Urinary bladder (tissue), 4 donors: ENCODE measurements at places on chromosomes 6 and 20. TPM values are rescaled to one million over a fixed set of nuclear protein-coding genes. Genes with fewer than 3 reads are reported as not detected.

DNA sequence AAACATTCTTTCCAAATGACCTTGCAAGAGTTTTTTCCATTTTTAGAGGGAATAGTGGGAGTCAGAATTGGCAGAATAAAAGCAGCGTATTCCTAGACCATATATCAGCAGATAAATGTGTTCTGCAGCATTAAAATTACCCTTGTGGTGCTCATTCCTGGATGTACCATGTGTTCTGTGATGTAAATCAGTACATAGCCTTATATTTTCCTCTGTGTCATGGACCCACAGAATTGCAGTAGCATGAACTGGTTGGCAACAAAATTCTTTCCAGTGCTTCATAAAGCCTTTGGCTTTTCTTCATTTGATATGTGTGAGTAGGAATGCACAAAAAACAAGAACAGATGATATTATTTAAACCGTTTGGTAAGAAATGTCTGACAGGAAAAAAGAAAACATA, 32.5 kb downstream of the ANKEF1 start:
- DNase-seq: no peak

DNA sequence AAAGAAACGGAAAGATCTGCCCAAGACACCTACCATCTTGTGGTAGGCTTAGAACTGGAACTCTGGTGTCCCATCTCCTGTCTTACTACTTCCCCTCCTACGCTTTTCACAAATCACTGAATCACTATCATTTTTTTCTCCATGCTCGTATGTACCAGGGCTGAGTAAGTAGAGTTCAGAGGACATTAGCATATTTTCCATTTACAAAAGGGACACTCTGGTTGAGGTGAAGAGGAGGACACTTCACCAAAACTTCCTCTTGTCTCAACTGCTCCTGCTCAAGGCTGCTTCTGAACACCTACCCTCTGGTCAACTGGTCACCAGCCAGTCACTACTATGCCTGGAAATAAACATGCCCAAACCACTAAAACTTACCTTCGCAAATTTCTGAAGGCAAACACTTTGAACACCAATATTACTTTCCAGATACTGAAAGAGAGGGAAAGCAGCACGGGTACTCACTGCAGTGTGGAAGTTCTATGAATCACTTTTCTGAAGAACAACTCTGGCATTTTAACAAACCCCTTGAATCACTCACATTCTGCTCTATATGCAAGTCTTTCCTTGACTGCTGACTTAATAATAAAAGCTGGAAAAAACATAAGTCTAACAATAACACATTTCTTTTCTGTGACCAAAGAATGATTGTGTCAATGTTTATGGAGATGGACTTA, 123.3 kb downstream of the INSM1 start:
- no peak for DNase-seq

GRCh38 chr6:52577778-52578463, 1.1 kb upstream of the TRAM2 start:
- no peak for DNase-seq

- DNase-seq: no peak
Measured at GRCh38 chr20:58752565-58752964, 60.0 kb downstream of the NPEPL1 start.

DNA sequence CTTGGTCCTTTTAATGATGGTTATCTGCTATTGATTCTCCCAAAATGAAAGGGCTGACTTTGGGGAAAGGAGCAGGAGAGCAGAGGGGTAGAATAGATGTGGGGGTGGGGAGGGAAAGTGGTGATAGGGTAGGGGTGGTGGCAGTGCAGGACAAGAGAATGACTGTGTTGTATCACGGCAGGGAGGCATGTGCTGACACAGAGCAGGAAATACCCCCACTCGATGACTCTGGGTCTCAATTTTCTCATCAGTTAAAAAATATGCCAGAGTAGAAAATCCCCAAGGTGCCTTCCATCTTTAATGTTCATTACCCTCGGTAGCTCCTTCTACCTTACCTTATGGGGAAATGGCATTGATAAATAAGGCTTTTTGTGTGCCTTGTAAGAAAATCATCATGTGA, 79.0 kb upstream of the ATXN1 start:
- no peak for DNase-seq

- DNase-seq: no peak
Measured at GRCh38 chr6:39924283-39924682, 10.0 kb downstream of the MOCS1 start.

- DNase-seq: no peak
Measured at GRCh38 chr20:24778585-24779031, 170.5 kb upstream of the CST7 start.

DNA sequence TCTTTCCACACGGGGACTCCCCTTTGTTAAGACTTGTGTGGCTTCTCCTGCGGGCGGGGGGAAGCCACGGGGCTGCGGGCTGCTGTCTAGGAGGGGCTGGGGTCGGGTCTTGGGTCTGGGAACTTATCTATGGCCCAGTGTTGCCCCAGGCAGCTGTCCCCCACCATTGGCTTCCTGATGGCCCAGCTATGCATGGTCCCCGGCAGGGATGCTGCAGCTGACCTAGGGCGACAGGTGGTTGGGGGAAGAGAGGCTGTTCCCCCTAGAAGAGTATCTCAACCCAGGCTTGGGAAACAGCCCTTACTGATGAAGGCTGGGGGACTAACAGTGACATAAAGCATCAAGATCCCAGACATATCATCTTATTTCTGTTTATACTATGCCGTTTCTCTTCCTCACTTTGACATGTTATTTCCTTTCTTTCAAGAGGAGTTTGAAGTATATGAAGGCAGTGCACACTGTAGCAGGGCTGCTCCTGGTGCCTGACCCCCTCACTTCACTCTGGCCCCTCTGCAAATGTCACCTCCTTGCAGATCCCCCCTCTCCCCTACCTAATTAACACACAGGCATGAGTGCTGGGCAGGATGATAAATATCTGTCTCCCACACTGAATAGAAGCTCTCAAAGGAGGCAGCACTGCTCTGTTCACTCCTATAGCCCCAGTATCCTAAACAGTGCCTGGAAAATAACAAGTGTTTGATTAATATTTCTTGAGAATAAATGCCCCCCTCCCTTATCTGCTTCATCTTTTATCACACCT, 87.0 kb downstream of the HIVEP2 start:
- DNase-seq: no peak

DNA sequence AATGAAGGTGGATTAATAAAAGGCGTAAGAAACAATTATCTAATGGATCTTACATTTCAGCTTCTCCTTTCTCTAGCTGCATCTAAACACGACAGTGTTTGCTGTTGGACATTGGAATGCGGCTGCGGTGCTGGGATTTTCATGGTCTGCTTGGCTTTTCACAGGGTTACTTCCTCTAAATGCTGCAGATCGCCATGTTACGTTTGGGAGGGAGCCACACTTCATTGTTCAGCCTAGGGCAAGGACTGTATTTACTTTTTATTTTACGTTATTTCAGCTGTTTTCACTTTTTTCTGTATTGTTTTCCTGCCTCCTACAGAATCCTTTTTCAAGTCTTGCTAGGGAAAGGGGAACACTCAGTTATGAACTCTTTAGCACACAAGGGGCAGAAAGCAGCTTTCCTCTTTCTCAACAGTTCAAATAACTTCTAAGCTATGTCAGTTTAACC, 97.9 kb upstream of the MTHFD1L start:
- DNase-seq: no peak

DNA sequence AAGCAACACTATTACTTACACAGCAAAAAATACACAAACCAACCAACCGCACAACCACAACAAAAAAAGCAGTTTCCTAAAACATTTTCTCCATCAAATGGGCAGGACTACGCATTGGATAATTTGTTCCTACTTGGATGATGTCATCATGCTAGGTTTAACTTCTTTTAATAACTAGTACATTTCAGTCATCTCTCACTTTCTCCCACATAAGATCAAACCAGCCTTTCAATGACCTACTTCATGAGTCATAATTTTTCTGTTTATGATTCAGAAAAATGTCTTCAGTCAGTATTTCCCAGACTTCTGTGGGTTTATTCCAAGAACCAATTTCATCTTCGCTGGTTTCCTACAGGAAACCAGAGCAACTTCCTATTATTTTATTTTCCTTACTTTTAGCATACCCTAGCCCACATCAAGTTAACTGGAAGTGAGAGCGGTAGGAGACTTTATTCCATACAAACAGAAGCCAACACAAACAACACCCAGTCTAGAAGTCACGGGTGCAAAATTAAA, 134.2 kb downstream of the GMDS start:
- no peak for DNase-seq

DNA sequence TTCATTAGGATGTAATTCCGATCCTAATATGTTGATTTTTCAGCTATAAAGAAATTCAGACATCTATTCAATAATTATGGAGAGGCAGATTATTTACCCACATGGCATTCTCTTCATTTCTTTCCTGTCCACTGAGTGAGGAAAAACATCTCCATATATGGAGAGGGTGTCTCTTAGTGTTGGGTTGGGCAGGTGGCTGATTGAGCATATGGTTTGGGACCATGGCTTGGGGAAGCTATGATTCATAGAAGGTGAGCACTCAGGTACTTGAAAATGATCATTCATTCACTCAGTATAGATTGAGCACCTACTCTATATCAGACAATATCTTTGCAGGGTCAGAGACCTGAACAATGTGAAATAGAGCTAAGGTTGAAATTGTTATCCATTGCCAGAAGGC, 41.3 kb upstream of the IL20RA start:
- no peak for DNase-seq

GRCh38 chr6:127267646-127268625, 1.3 kb downstream of the RNF146 start:
- peak; percentile 1 for DNase-seq

Gene PLCB1
- 147 TPM for total RNA-seq

Gene RANBP9
- total RNA-seq: 57.2 TPM

Gene POPDC3
- total RNA-seq: 2.5 TPM

Gene STX11
- 2.7 TPM for total RNA-seq

Gene KHDC1L
- total RNA-seq: not detected

Gene NKX2-2
- not detected for total RNA-seq
